ENCODE measurements at places on chromosomes 6 and 20. TPM values are rescaled to one million over a fixed set of nuclear protein-coding genes. Genes with fewer than 3 reads are reported as not detected.

Gene FILIP1
- total RNA-seq = 2.9 TPM

Gene ZNF133
- 25.2 TPM for total RNA-seq

Gene BPIFB1
- not detected for total RNA-seq

Gene COL20A1
- total RNA-seq = not detected

Gene TLDC2
- total RNA-seq = 0.49 TPM

Gene HLA-B
- total RNA-seq = 623 TPM

Gene REM1
- total RNA-seq = 0.36 TPM

Gene IP6K3
- 0.32 TPM for total RNA-seq

Gene FAM209B
- total RNA-seq = 0.36 TPM

Gene FAM209A
- not detected for total RNA-seq

Gene AURKA
- 9.9 TPM for total RNA-seq

Gene CITED2
- total RNA-seq = 390 TPM

Gene RNF39
- total RNA-seq = 0.16 TPM

Gene FGD2
- not detected for total RNA-seq

Gene SLC25A27
- 8.4 TPM for total RNA-seq

Gene ARFGEF3
- 1.5 TPM for total RNA-seq

Gene COL10A1
- total RNA-seq = 73.0 TPM

All from hair follicle dermal papilla cell (primary cell).